ENCODE measurements at places on chromosomes 6 and 20. TPM values are rescaled to one million over a fixed set of nuclear protein-coding genes. Genes with fewer than 3 reads are reported as not detected.

The CDKN1A gene
- 499 TPM for total RNA-seq

The CNR1 gene
- total RNA-seq: 0.72 TPM

The VSTM2L gene
- total RNA-seq: 43.3 TPM

The TTLL9 gene
- total RNA-seq: not detected

The GABRR1 gene
- not detected for total RNA-seq

The FKBP1C gene
- under 0.01 TPM for total RNA-seq

The CLVS2 gene
- not detected for total RNA-seq

The HUS1B gene
- 0.85 TPM for total RNA-seq

The HLA-F gene
- 13.4 TPM for total RNA-seq

The RIN2 gene
- total RNA-seq: 66.3 TPM

The RSPH4A gene
- total RNA-seq: not detected

Measured in tracheal epithelial cell (primary cell).